ENCODE measurements at places on chromosomes 7 and 10.

- no peak for DNase-seq
Observed at GRCh38 chr10:21519397-21519933, 6.0 kb downstream of the SKIDA1 start.

- DNase-seq, result no peak
Observed at GRCh38 chr10:97812696-97813095, 36.9 kb upstream of the GOLGA7B start.

GRCh38 chr10:6068422-6068821 lies 6.3 kb upstream of the IL2RA start:
- peak; percentile 54 for DNase-seq

- DNase-seq, result no peak
Observed at GRCh38 chr10:109698882-109699664, 224.2 kb downstream of the XPNPEP1 start.

DNA sequence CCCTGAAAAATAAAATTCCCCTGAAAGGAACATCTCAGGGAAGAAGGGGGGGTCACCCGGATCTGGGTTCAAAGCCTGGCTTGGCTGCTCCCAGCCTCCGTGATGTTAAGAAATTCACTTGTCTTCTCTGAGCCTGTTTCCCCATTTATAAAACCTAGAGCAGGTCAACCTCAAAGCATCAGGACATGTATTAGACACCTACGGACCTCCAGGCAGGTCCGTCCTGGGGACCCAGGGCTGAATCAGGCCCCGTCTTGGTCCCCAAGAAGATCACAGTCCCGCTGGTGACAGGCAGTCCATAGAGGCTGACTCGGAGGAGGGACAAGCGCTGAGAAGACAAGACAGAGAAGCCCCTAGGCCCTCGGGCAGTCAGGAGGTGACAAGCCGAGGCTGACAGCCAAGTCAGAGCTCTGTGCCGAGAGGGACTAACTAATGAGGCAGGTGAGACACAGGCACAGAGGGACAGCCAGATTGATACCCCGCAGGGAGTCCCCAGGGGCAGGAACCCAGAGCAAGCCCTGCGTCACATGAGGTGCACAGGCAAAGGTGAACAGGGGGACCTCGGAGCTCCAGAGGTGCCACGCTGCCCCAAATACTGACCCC lies 2.9 kb downstream of the MYL10 start:
- no peak for DNase-seq

DNA sequence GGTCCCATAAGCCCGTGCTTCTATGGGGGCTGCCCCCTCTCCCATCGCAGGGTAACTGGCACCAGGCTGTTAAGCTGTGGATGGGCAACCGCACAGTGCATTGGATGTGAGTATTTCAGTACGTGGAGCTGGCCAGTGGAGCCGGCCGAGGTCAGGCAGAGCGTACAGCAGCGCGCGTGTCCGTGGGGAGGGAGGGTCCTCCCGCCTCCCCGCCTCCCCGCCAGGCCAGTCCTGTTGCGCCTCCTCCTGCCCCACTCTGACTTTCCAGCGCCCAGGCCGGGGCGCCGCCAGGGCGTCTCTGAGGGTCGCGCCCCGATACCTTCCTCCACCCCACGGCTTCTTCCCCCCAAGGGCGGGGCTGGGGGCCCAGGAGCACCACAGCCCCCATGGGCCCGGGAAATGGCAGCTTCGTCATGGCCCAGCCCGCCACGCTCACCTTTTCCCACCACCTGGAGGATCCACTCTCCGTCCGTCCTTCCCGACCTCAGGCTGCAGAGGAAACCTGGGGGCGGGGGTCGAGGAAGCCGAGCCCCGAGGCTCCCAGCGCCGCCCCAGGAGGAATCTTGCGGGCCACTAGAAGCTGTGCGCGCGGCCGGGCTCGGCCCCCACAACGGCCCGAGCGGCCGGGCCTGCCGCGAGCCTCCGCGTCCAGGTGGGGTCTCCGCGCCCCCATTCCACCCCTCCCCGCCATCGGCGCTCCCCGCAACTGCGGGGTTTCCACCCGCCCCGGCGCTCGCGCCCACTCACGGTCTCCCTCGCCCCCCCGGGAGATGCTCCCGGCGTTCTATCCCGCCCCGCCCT lies 831 bp upstream of the PFKP start:
- no peak for DNase-seq

- no peak for DNase-seq
Observed at GRCh38 chr10:12661671-12662070, 312.3 kb downstream of the CAMK1D start.

GRCh38 chr10:94069884-94070283 lies 76.2 kb downstream of the PLCE1 start:
- no peak for DNase-seq
